ENCODE measurements at places on chromosomes 13 and 19. TPM values are rescaled to one million over a fixed set of nuclear protein-coding genes. Genes with fewer than 3 reads are reported as not detected.

DNA sequence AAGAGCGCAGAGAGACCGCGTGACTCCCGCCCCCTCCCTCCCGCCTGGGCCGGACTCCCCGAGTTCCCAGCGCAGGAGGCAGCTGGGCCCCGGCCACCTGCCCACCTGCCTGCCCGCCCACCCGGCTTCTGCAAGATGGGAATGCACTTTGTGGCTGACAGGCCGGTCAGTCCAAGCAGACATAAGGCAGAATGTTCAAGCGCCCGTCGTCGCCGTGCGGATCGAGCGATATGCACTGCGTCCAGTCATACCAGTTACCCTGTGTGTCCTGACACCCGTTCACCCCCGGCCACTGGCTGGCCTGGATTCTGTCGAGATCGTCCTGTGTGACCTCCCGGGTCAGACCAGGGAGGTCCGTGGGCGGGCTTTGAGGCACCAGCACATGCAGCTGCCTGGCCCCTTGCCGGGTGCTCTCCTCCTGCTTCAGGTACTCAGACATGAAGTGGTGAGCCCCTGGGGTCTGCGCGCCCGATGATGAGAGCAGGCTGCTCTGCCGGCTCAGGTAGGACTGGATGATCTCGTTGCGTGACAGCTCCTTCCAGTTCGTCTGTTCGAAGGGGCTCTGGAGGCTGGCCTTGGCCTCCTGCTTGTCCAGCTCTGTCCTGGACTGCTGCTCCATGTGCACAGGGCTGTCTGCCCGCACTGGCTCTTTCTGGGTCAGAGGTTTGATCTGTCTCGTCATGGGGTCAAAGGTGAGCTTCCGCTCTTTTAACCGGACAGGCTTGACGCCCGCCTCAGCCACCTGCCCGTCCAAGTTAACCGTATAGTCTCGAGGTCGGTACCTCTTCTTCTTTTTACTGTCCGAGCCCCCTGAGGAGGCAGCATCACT, 3.9 kb upstream of the SLC35E1 start:
- no peak for DNase-seq

- no peak for DNase-seq
Measured at GRCh38 chr13:59978862-59979261, 184.9 kb downstream of the DIAPH3 start.

Gene PDE4C
- total RNA-seq: 6.2 TPM

DNA sequence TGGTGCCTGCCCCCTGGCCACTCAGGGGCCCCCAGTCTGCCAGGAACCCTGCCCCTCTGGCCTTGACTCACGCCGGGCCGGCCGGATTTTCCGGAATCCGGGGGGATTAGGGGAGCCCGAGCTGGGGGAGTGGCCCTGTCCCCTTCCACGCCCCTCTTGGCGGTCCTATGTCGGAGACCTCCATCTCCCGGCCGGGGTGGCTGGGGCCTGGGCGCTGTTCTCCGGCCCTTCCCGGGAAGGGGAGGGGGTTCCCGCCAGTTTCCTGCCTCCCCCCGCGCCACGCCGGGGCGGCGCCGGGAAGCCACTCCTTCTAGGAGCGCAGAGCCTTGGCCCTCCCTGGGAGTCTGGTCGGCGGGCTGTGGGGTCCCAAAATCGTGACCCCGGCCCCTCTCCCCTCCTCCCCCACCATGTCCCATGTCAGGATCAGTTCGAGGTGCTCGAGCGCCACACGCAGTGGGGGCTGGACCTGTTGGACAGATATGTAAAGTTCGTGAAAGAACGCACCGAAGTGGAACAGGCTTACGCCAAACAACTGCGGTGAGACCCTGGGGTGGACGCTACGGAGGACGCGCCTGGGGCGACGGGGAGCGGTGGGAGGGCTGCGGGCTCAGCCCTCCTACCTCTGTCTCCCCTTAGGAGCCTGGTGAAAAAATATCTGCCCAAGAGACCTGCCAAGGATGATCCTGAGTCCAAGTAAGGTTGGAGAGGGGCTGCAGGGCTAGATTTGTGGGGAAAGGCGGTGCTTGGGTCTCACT, 1.3 kb downstream of the TRIP10 start:
- peak; percentile 70 for DNase-seq

DNA sequence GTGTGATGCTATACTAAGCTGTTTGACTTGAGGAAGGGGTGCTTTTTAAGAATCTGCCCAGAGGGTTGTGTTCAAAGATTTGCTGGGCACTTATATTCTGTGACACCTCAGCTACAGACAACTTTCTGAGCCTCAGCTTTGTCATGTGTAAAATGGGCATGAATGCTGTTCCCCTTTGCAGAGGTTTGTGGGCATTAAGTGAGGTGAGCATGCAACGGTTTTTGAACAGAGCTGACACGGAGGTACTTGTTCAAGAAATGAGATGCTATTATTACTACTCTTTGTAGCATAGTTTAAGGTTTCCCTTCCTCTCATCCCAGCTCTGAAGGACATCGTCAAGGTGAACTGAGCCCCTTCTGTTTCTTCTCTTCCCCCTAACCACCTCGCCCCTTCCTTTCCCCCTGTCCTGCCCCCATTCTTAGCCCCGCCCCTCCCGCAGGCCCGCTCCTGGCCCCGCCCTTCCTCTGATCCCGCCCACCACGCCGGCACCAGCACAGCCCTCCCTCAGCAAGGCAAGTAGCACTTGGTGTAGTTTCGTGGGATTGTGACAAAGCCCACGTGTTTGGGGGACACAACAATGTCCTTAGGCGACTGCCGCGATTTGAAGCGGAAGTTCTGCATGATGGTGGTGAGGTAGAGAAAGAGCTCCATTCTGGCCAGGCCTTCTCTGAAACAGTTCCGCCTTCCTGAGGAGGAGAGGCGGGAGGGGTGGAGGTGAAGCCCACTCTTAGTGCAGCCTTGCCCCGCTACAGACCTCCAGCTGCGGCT, 26.1 kb upstream of the CYP2A7 start:
- DNase-seq: peak; percentile 65

Gene CD209
- 17.7 TPM for total RNA-seq

- DNase-seq: peak; percentile 89
Measured at GRCh38 chr19:531009-531752, 379 bp upstream of the CDC34 start.

Gene PSG11
- total RNA-seq: not detected

DNA sequence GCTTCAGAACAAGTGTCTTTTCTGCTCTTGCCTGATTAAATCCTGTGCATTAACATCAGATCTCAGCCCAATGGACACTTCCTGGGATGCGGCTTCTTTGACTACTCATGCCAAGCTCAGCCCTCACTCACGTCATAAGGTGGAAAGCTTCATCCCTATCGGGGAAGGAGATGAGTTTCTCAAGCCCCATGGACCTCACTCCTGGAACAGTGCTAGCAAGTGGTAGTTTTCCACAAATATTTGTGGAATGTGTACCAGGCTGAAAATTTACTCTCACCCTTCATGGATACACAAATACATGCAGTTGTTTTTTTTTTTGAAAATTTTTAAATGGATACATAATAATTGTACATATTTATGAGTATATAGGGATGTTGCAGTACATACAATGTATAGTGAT, 34.6 kb upstream of the FARP1 start:
- DNase-seq: no peak

DNA sequence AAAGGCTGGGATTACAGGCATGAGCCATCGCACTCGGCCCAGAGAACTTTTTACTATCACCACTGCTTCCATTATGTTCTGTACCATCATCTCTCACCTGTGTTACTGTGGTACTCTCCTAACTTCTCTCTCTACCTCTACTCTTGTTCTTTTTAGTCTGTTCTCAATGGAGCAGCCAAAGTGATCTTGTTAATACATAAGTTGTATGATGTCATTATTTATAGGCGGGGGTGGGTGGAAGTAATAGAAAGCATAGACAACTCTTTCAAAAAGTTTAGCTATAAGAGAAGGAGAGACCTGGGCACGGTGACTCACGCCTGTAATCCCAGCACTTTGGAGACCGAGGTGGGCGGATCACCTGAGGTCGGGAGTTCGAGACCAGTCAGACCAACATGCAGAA, 3.0 kb downstream of the ZNF570 start:
- DNase-seq: no peak

DNA sequence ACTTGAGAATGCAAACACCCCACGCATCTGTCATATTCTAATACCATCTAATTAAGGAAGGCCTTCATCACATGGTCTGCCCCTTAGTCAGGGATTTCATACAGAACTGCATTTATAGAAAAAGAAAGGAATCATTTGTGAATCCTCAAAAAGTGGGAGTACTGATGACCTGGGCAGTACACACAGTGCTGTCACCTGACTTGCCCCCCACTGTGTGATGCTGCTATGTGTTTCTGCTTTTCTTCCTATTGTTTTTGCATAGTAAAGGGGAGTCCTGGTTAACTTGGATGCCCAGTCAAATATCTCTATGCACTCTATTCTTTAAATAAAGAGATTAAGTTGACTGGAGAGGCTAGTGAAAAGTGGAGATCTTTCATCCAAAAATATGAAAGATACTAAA, 1921.2 kb upstream of the PRR20A start:
- DNase-seq: no peak

DNA sequence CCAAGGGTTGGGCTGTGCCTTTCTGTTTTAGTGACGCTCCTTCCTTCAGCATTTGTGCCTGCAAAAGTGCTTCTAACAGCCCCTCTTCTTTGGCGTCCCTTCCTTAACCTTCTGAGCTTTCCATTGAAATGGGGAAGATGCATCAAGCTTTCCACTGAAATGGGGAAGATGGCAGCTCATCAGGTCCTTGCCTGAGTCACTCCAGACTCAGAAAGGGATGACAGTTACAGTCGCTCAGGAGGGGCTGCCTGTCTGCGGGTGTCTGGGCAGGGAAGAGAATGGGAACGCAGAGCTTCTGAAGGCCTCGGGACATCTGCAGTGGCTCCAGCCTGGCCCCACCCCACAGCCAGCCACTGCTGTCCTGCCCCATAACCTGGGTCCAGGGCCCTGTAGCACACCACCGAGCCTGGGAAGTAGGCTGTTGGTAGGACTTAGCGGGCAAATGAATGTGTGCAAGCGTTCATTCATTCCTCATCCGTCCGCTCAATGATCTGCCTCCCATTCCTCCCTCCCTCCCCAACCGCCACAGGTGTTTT, 9.8 kb downstream of the AP1M1 start:
- DNase-seq: no peak

DNA sequence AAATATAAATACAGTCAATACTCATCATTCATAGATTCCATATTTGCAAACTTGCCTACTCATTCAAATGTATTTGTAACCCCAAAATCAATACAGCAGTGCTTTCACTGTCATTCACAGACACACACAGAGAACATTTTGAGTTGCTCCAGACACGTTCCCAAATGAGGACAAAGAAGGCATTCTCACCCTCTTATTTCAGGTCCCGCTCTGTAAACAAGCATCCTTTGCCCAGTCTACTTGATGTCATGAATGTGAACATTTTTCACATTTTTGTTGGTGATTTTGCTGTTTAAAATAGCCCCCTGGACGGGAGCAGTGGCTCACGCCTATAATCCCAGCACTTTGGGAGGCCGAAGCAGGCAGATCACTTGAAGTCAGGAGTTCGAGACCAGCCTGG, 15.5 kb downstream of the C19orf47 start:
- no peak for DNase-seq

Gene MTMR6
- 13.7 TPM for total RNA-seq

- peak; percentile 81 for DNase-seq
Measured at GRCh38 chr19:49591731-49592485, 926 bp downstream of the PRR12 start.

DNA sequence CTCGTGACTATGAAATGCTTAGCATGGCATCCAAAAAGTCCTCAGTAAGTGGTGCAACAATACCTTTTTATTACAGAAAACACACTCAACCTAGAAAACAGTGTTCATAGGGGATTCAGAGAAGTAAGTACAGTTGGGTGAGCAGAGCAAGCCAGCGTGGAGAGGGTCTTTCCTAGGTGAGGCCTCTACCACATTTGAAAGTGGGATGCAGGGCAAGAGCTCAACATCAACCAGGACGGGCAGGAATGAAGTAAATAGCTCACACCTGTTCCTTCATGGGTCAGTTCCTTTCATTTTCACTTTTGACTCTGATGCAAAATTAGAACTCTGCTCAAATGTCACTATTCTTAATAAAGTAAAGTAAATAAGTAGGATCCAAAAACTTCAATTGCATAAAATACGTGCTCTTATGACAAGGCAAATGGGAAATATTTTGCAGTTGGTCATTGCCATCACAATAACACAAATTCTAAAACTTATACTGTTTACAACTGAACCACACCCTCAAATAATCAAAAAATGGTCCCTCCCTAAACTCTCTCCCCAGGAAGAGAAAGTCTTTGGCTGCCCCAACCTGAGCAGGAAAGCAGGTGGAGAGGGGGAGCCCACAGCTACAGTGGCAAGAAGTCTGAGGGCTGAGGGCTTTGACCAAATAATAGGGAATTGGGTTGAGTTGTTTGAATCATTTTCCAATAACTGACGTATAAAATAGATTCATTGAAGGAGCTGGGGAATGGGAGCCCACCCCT, 20.2 kb downstream of the CHAMP1 start:
- no peak for DNase-seq

- no peak for DNase-seq
Measured at GRCh38 chr13:99526549-99526948, 25.3 kb downstream of the TM9SF2 start.

Gene CDX2
- 349 TPM for total RNA-seq

Gene ZSCAN4
- not detected for total RNA-seq

DNA sequence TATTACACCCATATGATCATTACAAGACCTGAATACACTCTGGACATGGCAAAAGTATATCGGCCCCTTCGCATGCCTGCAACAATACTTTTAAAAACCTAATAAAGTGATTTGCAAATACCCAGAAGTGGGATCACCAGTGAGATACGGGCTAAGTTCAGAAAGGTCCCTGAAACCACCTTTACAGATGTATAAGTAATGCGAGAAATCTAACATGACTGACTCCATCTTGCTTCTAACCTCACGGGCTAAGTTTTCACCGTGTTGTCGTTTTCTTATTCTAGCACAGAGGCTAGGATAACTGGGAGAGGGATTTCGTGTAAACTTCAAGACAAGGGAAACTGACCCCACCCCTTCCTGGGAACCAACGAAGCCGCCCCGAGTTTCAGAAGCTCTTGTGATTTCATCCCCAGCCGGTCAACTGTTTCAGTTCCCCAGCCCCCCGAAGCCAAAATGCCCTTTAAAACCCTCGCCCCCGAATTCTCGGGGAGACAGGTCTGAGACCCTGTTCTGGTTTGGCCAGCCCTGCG, 703 bp downstream of the NEK3 start:
- no peak for DNase-seq

Gene RASAL3
- 5.1 TPM for total RNA-seq

DNA sequence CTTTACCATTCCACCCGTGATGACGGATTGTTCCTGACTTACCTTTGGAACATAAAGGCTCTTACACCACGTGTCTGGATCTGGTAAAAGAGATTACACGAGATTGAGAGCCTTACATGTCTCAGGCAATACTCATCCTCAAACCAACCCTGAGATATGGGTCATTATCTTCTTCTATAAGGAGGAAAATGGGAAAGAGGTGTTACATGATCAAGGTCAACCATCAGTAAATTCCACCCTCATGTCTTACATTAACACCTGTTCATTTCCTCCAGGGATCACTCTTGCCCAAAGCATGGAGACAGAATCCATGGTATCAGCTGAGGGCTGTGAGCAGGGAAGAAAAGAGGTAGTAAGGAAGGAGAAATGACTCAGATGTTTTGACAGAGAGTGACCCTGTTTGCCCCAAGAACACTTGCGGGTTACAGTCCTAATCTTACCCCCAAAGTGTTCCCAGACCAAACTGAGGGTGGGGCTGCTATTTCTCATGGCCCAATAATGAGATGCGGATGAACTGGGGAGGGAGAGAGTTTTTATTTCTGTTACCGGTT, 19.6 kb downstream of the LILRB4 start:
- no peak for DNase-seq

Gene CCDC70
- total RNA-seq: not detected
